ENCODE measurements at places on chromosomes 3 and 15.

DNA sequence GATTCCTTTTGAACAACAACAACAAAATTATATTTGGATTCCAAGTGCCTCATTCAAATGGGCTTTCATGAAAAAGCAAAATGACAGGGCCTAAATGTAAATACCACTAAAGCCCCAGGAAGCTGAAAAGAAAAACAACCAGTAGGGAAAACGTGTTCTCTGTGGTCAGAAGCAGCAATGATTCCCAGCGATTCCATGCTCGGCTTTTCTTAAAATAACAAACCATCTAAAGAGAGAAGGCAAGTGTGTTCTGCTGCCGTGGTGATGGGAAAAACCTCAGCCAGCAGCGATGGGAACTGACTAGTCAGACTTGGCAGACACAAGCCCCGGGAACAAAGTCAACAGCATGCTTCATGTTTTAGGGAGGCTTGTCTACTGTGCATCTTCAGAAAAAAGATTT, 153.6 kb downstream of the TNIK start:
- no peak for DNase-seq

GRCh38 chr3:143525408-143525807, 322.9 kb downstream of the SLC9A9 start:
- no peak for DNase-seq

DNA sequence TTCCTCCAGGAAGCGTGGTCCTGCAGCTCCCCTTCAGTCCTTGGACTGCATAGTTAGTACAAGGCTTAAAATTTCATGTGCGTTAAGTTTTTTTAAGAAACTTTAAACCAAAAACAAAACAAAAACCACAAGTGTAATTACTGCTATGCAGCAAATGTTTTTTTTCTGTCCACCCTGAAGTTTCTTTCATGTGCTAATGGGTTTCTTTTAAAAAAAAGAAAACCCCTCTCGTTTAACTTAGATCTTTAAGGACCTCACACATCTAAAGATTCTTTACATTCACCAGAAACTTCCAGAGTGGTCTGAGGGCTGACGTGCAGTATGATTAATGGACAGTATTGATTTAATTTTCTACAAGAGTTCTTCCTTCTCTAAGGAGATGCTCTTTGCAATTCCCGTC, 72.0 kb upstream of the PYGO1 start:
- DNase-seq: no peak

DNA sequence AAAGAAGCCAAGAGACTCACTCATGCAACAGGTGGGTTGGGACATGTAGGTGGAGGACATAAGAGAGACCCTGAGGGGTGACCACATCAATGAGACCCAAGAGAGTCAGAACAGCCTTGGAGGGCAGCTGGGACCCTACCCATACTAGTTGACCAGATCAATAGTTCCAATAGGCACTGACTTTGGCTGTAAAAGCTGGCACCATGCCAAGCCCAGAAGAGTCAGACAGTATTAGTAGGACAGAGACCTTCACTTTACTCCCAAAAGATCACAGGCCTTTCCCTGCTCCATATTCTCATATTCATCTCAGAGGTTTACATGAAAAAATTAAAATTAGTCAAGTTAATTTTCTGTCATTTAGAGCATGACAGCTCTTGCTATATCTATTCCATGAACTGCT, 20.9 kb upstream of the GABRR3 start:
- no peak for DNase-seq

DNA sequence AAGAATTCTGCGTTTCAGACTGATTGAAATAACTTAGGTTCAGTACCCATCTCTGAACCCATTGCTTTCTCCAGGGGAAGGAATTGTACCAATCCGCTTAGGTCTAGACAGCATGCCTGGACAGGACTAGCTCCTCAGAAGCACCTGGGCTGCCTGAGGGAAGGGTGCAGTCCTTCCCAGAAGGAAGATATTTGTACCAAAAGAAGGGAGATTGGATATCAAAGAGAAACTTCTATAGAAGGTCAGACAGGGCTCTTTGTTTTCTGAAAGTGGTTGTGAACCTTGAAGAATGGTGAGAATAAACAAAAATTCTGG, 133.8 kb upstream of the LRTM1 start:
- DNase-seq: no peak

GRCh38 chr3:29940759-29941323, 660.0 kb downstream of the RBMS3 start:
- no peak for DNase-seq

DNA sequence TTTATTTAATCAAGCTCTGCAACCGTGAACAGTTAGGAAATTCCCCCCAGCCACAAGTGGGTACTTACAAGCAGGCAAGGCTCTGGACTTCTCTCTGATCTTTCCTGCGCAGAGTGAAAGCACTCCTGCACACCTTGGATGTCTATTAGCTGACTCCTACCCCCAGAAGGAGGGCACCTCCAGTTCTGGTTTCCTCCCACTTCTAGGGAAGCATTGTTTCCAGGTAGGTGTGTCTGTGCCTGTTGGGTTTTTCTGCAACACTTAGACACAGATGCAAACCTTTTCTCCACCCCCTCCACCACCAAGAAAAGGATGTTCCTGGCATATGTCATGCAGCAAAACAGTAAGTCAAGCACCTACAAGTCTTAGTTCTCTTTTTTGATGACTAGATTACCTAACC, at the start of gene ZBED2:
Gene ZBED2, minus strand, starts transcription at position 115 of the 400 bp plus-strand sequence. CDS start 1,145 bp downstream, outside the sequence.
- DNase-seq: no peak

DNA sequence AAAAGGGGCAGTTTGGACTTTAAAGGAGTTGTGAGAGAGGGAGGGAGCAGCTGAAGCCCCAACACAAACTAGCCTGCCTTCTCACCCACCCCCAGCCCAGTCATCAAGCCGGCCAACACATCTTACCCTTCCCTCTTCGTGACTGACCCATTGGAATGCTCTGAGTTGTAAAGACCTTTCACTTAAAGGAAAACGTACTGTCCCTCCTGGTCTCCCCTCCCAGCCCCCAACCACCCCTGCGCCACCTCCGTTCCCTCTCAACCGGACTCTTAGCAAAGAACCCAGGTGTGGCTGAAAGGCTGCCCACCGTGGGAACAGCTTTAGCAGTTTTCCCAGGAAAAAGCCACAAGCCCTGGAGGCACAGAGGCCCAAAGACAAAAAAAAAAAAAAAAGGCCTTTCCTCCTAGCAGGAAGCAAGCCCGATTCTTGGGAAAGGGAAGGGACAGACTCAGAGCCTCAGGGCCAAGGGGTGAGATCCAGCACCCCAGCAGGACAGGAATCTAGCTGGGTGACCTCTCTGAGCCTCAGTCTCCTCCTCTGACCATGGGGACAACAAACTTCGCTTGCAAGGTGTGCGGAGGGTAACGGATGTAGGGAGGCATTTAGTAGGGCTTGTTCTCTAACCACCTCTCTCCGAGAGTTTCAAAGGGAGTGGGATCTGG, 2.4 kb downstream of the CYP11A1 start:
- no peak for DNase-seq

DNA sequence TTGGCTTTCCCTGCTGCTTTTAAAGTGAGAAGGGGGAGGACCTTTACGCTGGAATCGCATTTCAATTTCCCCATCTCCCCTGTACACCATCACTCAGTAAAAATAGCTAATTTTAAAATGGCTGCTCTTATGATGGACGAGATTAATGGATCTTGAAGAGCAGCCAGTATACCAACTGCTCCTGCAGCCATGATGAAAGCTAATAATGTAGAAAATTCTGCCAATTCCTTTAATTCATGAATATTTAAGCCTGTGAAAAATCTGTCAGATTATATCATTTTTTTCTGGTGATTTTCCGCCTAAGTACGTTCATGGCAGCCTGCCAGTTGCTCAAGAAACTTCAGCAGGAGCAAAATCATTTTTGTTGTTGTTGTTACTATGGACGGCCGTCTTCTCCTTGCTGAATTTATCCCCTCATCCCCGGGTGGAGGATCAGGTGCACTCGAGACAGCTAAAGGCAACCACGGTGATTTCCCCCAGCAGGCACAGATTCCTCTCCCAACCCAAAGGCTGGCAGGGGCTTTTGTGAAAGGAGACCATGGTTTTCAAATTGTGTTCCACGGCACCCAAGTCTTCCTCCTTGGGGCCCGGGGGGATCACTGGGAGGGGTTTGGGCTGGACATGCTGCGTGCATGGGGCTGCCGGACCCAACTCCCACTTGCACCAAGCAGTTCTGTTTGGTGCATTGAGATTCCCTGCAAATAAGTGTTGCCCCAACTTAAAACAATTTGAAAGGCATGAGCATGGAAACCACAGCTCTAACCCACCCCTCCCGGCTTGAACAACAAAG, 289.6 kb downstream of the UACA start:
- DNase-seq: no peak

DNA sequence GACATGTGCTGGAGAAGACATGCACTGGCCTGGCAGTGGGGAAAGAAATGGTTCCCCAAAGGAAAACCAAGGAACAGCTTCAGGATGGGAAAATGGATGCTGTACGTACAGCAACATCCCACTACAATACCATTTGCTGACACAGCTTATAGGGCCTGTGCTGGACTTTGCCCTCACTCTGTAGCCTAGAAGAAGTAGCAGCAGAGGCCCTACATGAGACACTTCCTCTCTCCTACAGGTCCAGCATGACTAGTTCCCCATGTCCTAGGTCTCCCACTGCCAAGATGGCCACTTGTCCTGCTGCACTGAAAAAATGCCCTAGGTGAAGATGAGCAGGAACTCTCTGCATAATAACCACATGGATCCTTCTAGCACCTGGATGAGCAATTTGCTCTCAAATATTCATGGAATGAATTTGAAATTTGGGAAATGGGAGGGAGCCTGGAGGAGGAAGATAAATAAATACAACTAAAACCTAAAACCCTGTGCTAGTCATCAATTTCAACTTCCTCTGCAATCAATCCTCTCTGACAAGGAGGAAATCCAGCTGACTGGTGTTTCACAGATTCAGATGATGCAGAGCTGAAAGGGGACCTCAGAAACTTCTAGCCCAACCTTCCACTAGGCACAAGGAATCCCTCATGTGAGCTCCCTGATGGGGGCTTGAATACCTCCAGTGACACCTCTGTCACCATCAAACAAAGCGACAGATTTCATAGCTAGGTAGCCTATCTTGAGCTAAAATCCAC, 514.3 kb upstream of the PPP2R3A start:
- no peak for DNase-seq

DNA sequence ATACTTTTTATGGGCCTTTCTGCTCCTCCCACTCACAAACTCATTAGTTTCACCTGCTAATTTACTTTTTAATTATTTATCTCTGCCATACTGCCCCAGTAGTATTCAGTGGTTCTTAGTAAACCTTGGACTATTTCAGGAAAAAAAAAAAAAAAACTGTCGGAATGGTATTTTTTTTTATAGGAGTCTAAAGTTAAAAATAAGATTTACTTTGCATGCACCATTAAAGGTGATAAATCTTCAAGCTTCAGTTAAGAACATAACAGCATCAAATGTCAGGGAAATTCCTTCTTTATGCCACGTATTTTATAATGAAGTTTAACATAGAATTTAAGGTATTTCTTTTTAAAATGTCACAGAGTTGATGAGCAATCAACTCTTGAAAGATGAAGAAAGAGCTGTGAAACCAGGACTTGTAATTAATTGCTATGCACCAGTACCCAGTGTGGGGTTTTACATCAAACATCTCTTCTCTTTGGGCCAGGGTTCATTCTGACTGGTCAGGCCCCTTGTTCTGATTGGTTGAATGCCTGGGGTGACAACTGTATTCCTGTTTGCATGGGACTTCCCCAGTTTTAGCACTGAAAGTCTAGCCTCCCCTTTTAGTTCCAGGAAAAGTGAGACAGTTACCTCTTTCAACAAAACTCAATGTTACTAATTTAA, 40.3 kb upstream of the PTPRG start:
- DNase-seq: no peak

All from CD4-positive, alpha-beta T cell treated with Interleukin-6 for 4 hours (primary cell).